Left lung (tissue), 14 donors: ENCODE measurements at places on chromosomes 5 and 9. TPM values are rescaled to one million over a fixed set of nuclear protein-coding genes. Genes with fewer than 3 reads are reported as not detected.

NEUROG1 gene
- not detected for total RNA-seq

KIF12 gene
- total RNA-seq: 9.0 TPM

OGN gene
- total RNA-seq: 11.8 TPM

MELK gene
- 4.9 TPM for total RNA-seq

PCDHA8 gene
- total RNA-seq: 0.21 TPM

IFNA14 gene
- total RNA-seq: not detected

LRRC19 gene
- total RNA-seq: not detected

OR13C3 gene
- not detected for total RNA-seq

TRPM6 gene
- 3.8 TPM for total RNA-seq
